ENCODE measurements at places on chromosomes 2 and 18.

GRCh38 chr2:100476606-100477005, 6.3 kb downstream of the NMS start:
- DNase-seq, result no peak

DNA sequence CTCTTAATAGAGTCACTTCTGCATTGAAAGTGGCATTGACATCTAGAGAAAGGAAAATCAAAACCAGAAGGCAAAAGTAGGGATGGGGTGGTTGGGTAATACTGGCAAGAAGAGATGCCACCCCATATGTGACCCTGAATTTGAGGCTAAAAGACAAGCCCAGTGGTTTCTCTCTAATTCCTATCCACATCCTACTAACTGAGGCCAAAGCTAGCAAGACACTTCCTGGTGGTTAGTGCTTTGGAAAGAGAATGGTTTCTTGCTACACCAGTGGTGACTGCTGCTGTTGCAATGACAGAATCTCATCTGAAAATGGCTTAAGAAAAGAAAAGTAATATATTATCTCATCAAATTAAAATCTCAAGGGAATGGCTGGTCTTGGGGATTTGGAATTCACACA, 640.6 kb downstream of the EPHA4 start:
- no peak for DNase-seq

GRCh38 chr18:635171-635570, 22.3 kb upstream of the TYMS start:
- no peak for DNase-seq

DNA sequence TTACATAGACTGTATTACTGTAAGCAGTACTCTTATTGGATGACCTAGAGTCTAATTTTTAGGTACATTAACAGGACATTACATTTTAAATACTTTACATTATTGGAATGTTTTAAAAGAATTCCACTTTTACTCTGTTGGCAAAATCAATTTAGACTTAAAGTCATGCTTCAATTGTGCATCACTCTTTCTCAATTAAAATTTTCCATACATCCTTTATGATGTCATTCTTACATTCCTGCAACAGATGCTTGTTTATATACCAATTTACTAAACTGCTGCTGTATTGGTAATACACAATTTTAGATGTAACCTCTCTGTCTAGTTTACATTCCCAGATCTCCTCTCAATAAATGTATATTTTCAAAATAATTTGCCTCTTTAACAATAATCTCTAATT, 440.1 kb downstream of the ZEB2 start:
- DNase-seq, result no peak

DNA sequence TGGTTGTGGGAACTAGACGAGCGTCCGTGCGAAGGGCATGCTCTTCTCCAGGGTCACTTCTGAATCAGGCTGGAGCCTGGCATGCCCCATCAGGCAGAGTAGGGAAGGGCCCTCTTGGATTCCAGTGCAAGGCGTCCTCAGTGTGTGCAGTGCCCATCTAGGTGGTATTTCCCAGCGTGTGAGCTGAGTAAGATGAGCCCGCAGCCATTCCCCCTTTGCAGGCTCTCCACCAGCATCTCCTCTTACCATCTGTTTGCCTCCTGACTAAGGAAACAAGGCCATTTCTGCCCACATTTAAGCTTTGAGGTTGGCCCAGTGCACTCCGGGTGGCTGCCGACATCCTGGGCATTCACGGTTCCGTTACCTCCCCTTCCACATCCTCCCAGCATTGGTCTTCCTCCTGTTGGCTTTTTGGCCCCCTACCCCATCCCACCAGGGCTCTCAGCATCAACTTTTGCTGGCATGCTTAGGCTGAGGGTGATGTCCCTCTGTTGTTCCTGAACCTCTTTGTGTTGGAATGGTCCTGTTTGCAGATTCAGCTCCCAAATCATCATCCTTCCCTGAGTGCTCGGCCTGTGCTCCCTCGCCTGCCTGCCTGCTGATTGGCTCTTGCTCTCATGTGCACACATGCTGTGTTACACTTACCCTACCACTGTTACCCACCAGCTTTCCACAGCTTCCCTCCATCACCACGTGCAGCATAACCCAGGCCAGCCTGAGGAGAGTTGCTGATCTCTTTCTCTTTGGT, 11.8 kb downstream of the CEP68 start:
- no peak for DNase-seq

DNA sequence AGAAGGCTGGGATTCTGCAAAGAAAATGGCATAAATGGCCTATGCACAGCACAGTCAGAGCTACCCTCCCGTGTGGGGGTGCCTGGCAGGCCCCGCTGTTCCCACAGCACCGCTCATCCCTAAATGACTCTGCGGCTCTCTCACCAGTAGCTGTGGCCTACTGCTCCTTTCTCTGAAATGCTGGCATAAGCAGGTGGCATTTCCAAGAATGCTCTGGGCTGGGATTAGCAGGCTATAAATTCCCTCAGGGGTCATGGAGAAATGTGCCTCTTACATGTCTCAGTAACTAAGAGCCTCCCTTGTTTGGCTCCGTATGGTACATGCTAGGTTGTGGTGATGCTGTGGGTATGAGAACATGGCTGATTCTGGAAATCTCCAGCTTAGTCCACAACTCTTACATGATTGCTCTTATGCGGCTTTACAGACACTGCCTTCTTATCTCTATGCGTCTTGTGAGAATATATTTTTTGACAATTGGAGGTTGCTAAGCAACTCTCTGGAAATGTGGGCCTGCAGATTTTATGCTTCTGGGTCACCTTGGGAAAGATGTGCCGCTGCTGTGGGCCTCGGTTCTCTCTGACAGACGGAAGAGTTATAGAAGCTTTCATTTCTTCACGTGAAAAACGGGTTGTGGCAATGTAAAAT, 80.3 kb upstream of the GATA6 start:
- DNase-seq, result no peak

GRCh38 chr2:20257411-20257810, 32.5 kb upstream of the SDC1 start:
- DNase-seq, result no peak

All from substantia nigra (tissue), 51 donors.